ENCODE measurements at places on chromosomes 3 and 15.

DNA sequence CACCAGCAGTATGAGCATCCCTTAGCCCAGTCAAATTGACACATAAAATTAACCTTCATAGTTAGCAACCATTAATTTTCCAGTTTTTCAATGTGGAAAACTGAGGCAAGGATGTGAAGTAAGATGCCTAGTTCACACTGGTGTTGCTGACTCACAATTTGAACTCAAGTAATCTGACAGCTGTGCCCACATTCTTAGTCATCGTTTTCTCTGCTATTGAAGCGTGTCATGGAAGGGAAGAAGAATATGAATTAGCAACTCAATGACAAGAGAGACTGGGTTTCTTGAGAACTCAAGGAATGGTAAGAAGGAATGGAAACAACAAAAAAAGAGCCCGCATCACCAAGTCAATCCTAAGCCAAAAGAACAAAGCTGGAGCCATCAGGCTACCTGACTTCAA lies 261.4 kb downstream of the EPHA3 start:
- no peak for DNase-seq

- DNase-seq: no peak
Measured at GRCh38 chr15:70113304-70113700, 15.6 kb upstream of the TLE3 start.

DNA sequence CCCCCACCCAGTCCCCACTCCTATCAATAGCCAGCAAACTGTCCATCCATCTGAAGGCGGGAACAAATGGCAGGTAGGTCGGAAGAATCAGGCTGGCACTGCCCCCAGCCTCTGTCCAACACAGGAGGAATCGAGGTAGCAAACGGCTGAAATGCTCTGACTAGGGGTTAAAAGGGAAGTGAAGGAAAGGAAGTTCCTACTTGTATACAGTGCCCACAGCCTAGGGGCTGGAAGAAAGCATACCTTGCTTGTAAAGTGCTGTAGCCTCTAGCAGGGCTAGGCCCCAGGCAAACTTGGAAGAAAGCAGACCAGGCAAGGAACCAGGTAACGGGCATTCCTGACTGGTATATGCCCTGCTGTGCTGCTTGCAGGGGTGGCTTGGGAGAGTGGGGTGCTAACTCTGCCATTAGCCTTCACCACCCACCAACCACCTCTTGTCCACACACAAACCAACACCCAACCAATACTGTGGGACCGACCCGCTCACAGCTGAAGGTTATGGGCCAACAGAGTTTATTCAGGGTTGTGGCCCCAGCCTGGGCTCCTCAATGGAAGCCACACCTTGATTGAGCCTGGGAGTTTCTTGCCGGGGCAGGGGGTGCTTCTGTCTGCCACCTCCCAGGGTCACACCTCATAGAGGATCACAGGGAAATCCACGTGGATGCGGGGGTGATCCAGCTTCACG lies 2.4 kb downstream of the TUSC2 start:
- DNase-seq: no peak

- DNase-seq: peak; percentile 9
Measured at GRCh38 chr15:97234851-97235610, 725.5 kb upstream of the ARRDC4 start.

DNA sequence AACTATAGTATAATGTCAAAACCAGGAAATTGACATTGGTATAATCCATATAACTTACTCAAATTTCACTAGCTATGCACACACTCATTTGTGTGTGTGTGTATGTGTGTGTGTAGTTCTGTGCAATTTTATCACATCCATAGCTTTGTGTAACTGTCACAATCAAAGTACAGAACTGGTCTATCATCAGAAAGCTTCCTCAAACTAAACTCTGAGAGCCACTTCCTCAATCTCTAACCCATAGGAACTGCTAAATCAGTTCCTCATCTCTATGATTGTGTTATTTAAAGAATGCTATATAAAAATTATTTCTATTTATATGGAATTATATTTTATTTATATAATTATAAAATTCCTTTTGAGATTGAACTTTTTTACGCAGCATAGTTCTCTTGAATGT lies 18.1 kb downstream of the LNP1 start:
- DNase-seq: no peak

- no peak for DNase-seq
Measured at GRCh38 chr15:69763831-69764230, 311.2 kb downstream of the RPLP1 start.

DNA sequence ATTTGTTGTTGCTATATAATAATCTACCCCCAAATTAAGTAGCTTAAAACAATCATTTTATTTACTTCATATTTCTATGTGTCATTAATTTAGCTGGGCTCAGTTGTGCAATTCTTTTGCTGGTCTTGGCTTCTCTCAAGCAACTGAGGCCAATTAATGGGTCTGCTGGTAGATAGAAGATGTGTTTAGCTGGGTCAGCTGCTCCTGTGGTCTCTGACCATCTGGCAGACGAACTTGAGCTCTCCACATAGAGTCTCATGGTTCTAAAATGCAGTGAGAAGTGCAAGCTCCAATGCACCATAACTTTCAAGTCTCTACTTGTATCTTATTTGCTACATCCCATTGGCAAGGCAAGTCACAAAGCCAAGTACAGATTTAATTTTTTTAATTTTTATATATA lies 515.6 kb downstream of the ZIC1 start:
- no peak for DNase-seq

GRCh38 chr3:32399030-32399620 lies 7.5 kb downstream of the CMTM7 start:
- peak; percentile 64 for DNase-seq

DNA sequence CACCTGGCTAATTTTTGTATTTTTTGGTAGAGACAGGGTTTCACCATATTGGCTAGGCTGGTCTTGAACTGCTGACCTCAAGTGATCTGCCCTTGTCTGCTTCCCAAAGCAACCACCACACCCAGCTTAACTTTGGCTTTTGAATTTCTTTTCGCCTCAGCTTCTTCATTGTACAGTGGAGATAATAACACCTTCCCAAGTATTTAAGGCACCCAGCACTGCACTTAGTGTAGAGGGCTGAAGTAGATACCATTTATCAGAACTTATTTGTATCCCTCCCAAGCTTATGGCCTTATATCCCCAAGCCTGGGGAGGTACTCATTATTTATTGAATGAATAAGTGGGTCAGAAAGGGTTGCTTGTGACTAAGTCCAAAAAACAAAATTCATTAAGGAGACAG lies 2.3 kb downstream of the SQOR start:
- DNase-seq: no peak

DNA sequence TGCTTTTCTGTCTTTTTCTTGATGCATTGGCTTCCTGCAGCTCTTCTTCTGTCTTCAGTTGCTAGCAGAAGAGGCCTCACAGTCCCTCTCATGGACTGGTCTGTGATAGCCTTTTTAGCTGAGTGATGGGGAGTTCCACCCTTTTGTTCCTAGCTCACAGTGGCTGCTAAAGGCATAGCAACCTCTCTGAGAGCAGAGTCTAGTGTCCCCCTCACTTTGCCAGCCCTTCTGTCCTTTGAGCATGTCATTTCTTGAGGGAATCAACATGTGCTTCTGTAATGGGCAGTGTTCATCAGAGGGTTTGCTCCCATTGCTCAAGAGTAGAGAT lies 44.4 kb downstream of the GAP43 start:
- DNase-seq: no peak

GRCh38 chr3:130932979-130933378 lies 39.1 kb downstream of the ATP2C1 start:
- DNase-seq: no peak

DNA sequence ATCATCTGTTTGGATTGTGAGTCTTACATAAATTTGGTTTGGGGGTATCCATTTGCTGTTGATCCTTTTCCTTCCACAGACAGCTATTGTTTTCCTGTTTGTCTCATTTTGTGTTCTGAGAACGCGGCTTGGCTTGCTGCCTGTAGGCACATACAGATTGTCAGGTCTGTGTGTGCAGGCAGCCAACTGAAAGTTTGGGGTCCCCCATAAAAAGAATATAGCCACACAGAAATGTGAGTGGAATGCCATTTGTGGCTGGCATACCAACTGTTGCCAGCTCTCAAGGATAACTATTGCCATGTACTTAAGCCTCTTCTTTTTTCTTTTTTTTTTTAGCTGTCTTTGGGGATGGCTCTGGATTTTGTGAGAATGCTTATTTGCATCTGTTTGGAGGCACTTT lies 1308.0 kb downstream of the ROBO1 start:
- no peak for DNase-seq

- DNase-seq: no peak
Measured at GRCh38 chr15:52288051-52288942, 7.3 kb downstream of the MYO5C start.

DNA sequence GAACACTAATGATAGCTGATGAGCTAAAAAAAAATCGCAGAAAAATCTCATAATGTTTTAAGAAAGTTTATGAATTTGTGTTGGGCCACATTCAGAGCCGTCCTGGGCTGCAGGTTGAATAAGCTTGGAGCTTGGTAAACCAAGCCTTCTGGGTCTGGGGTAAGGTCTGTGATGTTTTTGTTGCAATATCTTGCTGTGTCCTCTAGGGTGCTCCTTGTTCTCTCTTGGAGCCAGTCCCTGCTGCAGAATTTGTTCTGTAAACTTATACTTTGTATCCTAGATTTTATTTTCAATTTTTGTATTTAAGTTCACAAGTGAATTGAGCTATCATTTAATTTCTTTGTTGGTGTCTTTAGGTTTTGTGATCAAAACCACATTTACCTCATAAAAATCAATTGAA lies 143.7 kb downstream of the NR1D2 start:
- DNase-seq: no peak

DNA sequence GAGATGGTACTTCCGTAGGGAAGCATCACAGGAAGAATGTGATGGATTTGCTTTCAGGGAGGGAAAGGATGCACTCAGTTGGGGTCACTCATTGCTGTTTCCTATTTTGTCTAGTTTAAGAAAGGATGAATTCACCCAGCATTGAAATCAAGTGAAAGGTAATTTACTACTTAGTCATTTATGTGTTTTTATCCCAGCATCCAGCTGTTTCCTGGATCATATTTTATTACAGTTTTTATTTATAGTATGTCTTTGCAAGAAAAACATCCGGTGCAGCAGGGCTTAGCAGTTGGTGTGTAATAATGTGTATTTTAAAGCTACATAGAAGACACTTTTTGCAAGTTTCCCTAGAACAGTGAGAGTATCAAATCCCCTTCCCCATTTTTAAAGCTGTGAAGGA lies 37.4 kb upstream of the GOLGA8B start:
- no peak for DNase-seq

DNA sequence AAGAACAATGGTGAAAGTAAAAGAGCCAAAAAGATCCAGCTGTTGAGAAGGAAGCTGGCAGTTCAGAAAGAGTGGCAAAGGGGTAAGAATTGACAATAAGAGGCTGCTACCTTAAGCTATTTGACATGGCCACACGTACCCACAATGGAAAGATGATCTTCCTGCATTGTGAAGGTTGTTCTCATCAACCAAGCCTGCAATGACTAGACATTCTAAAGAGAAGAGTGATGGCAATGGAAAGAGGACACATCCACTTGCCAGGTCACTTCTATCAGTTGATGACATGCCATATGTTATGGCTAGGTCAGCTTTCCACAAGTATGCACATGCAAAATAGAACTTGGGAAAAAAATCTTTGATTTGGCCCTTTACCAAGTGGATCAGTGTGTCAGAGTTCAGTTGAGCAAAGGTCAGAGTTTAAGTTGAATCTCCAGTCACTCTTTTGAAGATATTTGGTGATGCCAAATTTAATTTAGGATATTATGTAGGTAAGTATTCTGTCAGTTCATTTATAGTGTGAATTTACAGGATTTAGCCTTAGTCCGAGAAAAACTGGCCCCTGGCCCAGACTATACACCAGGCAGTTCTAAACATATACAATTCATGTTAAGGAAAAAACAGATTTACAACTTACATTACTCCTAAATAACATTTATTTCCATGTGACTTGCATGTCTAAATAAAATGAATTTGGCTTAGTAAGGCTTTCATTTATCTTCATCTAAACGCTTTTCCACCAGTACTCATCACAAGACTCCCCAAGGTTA lies 104.9 kb upstream of the FLNB start:
- no peak for DNase-seq

DNA sequence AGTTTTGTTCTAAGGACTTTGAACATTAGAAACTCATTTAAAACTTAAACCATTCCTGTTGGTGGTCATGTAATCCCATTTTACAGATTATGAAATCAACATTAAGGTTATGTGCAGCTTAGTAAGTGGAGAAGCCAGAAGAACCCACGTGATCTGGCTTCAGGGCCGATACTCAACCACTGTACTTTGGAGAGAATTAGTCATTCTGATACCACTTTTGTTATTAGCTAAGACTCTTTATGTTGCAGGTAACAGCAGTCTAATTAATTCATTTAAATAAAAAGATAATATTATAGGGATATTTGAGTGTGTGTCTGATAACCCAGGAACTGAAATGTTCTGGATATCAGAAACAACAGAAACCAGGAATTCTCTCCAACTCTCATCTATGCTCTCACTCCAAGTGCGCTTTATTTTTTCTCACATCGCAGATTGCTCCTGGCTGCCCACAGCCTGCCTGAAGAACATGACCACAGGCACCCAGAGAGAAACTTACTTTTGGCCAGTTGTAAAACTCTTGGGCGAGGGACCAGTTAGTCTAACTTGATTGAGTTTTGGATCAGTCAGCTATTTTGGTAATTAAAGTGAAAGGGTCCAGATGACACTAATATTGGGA lies 25.2 kb downstream of the UBE2E1 start:
- DNase-seq: no peak

GRCh38 chr15:77783636-77784035 lies 150.9 kb upstream of the LINGO1 start:
- no peak for DNase-seq

- no peak for DNase-seq
Measured at GRCh38 chr3:191290311-191291025, 38.7 kb upstream of the CCDC50 start.

GRCh38 chr15:81502439-81502838 lies 128.4 kb upstream of the TMC3 start:
- no peak for DNase-seq

GRCh38 chr3:72836923-72837322 lies 11.3 kb downstream of the SHQ1 start:
- no peak for DNase-seq

DNA sequence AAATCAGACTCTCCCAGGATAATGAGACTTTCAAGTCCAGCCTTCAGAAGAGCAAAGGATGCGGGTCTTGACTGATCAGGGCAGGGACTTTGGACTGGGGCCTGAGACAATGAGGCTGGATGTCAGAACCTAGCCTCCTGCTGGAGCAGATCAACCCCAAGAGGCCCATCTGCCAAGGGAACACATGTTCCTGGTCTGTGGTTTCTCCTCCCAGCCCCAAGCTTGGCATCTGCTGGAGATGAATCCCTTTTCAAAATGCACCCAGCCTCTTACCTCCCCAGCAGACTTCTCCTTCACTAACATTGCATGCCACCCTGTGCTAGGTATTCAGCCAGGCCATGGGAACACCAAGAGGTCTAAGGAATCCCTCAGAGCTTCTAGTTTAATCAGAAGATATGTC lies 43.7 kb upstream of the MFGE8 start:
- DNase-seq: no peak

- DNase-seq: no peak
Measured at GRCh38 chr3:111812701-111813100, 46.4 kb upstream of the PHLDB2 start.

DNA sequence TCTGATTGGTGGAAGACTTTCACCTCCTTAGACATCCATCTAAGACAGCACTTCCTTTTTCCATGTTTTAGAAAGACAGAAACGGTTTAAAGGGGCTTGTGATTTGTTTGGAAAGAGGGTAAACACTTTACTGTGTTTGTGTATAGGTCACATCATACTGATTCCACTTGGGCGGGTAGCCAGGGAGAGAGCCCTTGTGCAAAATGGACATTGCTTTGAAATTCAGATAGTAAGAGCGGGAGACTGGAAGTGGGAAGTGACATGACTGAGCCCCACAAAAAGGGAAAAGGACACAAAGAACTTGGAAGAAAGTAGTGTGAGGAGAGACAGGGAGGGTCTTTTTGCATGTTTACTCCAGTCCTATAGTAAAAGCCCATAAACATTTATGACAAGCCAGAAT lies 195.6 kb upstream of the CNTN4 start:
- no peak for DNase-seq

Data from CD4-positive, alpha-beta T cell treated with Interleukin-6 for 4 hours (primary cell).